ENCODE measurements at places on chromosomes 12 and 14. TPM values are rescaled to one million over a fixed set of nuclear protein-coding genes. Genes with fewer than 3 reads are reported as not detected.

DNA sequence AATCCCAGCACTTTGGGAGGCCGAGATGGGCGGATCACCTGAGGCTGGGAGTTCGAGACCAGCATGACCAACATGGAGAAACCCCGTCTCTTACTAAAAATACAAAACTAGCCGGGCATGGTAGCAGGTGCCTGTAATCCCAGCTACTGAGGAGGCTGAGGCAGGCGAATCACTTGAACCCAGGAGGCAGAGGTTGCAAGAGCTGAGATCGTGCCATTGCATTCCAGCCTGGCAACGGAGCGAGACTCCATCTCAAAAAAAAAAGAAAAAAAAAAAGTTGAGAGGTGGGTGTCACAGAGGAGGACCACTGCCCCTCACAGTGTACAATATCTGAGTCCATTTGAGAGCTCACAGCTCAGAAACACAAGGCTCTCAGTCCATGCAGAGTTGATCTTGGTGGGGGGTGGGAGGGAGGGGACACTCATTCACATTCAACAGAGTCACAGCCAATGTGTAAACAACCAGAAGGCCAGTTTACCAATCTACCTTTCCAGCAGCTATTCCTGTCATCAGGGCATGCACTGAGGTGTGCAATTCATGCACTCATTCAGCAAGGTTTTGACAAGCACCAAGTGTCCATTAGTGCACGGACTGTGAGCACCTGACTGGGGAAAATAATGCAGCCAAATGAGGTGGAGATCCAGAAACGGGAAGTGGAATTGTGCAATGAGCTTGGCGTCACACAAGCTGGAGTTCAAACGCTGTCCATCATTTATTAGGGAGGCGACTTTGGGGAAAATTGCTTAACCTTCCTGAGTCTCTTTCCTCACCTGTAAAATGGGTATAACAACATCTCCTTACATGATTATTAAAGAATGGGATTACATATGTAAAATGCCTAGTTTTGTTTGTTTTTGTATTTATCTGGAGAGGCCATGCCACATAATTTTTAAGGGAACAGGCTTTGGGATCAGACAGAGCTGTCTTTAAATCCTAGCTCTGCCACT is 4.4 kb upstream of the EIF5 start:
- peak; percentile 62 for DNase-seq

DNA sequence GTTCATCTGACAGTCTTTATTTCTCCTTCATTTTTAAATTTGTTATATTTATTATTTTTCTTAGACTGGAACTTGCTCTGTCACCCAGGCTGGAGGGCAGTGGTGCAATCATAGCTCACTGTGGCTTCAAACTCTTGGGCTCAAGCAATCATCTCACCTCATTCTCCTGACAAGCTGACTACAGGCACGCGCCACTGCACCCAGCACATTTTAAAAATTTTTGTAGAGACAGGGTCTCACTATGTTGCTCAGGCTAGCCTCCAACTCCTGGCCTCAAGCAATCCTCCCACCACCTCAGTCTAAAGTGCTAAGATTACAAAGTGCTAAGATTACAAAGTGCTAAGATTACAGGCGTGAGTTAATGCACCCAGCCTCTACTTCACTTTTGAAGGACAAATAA is 96.6 kb downstream of the RALGAPA1 start:
- DNase-seq: no peak

- DNase-seq: no peak
These were observed 18.4 kb downstream of the POU6F1 start for GRCh38 chr12:51199366-51199945.

- no peak for DNase-seq
These were observed 5.9 kb downstream of the C12orf75 start for GRCh38 chr12:105336411-105336810.

The PAPOLA gene
- 175 TPM for total RNA-seq

DNA sequence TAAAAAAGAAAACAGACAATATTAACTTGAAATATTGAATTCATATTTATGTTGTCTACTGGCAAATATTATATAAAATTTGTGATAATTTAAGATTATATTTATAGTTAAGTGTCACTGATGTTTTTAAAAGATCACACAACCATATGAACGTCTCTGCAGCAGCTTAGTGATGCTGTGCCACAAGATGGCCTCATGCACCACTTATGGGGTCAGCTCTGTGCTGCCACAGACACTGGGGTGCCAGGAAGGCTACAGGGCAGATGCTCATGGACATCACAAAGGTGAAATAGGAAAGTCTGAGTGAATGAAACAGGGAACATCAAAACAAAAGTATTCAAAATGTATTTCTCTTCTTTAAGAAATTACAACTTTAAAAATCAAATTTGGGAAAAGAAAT is 13.1 kb downstream of the ATXN3 start:
- no peak for DNase-seq

The P2RX2 gene
- not detected for total RNA-seq

The PARP11 gene
- total RNA-seq: 7.9 TPM

DNA sequence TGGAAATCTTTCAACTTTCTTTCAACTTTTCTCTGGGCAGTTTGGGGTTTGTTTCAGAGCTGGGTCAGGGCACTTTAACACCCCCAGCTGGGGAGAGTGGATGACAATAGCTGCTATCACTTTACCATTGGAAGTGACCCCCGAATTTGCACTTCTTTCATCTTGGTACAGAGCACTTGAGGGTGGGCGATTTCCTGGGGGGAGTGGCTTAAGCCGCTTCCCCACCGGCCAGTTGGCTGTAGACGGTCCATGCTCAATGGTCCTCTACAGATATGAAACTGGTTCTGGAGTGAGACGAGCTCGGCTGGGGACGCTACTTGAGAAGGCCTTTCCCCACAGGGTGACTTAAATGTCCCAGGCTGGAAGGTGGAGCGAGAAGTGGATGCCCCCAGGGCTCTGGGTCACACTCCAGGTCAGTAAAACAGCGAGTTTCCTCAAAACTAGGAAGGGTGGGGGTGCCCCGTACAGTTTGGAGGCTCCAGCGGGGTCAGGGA is at the start of gene VRTN:
TSS of gene VRTN (plus strand) at position 231 of the 494 bp plus-strand sequence. CDS start 8,313 bp downstream, outside the sequence.
- DNase-seq: no peak

DNA sequence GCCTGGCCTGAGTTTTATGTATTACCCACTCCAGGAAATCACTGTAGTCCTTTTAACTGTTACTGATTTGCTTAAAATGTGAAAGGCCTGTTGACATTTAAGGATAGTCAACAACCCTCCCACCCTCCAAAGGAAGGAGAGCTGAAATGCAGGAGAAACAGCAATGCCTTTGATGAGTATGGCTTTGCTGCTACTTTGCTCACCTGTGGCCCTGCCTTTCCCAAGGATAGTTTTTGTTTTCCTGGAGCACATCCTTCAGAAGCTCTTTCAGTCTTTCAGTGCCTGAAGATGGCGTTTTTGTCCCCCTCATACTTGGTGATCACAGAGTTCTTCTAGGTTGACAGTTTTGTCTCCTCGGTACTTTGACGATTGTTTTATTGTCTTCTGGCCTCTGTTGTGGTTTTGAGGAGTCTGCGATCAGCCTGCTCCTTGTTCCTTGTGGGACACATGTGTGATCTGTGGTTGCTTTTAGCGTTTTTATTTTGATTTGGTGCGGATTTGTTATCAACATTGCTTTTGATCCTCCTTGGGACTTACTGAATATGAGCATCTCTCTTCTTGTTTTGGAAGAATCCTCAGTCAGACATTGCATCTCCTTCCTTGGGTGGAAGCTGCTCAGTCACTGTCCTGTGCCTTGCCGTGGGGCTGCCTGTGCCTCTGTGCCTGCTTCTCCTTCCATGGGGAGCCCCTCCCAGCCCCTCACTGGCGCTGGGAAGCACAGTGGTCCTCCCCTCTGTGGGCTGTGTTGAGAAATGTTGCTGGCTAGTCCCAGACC is 17.2 kb downstream of the PACS2 start:
- DNase-seq: no peak

GRCh38 chr12:3601461-3602150 is 110.6 kb downstream of the PRMT8 start:
- no peak for DNase-seq

GRCh38 chr14:69928111-69928523 is 48.9 kb downstream of the SMOC1 start:
- no peak for DNase-seq

DNA sequence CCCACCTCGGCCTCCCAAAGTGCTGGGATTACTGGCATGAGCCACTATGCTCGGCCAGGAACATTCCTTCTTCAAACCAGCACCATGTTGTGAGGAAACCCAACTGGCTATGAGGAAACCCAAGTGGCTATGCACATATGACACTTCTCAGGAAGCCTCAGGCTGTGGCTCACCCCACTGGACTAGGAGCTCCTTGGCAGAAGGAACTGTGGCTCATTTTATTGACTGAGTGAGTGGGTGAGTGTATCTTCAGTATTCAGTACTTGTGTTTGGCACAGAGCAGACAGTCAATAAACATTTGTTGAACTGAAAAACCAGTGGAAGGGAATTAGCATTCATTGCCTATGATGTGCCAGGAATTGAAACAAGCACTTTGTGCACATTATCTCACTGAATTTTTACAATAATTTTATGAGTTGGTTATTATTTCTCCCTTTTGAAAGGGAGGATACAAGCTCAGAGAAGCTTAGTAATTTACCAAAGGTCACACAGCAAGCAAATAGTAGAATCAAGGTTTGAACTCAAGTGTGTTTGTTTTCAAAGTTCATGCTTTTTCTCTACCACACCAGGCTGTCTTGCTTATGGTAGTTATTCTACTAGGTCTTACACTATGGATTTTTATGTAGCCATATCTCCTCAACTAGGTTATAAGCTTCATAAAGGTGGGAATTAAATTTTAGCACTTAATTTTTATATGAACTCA is 121.6 kb downstream of the VEZT start:
- DNase-seq: no peak

GRCh38 chr12:102326982-102327381 is 129.3 kb upstream of the PMCH start:
- DNase-seq: no peak

GRCh38 chr12:5522432-5523335 is 90.8 kb downstream of the NTF3 start:
- no peak for DNase-seq

DNA sequence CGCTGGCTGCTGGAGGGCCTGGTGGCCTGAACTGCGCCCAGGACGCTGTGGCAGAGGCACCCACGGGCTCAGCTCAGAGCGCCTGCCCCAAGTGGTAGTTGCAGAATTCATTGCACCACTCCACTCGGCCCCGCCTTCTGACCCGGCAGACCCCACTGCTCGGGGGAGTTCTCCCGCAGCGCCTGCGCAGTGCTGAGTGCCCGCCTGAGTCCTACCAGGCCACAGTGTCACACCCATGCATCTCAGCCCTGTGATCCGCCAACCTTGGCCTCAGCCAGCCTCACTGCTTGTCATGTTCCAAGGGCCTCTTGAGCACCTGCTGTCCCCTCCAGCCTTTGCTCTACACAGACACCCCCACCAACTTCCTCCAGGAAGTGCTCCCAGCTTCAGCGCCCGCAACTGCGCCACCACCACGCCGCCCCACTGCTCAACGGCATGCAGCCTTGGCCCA is 12.2 kb downstream of the DEGS2 start:
- DNase-seq: no peak

The PTPRB gene
- 26.0 TPM for total RNA-seq

- no peak for DNase-seq
These were observed 226.5 kb upstream of the PELI2 start for GRCh38 chr14:55891692-55892091.

- no peak for DNase-seq
These were observed 61.1 kb upstream of the PLBD1 start for GRCh38 chr12:14628771-14629170.

DNA sequence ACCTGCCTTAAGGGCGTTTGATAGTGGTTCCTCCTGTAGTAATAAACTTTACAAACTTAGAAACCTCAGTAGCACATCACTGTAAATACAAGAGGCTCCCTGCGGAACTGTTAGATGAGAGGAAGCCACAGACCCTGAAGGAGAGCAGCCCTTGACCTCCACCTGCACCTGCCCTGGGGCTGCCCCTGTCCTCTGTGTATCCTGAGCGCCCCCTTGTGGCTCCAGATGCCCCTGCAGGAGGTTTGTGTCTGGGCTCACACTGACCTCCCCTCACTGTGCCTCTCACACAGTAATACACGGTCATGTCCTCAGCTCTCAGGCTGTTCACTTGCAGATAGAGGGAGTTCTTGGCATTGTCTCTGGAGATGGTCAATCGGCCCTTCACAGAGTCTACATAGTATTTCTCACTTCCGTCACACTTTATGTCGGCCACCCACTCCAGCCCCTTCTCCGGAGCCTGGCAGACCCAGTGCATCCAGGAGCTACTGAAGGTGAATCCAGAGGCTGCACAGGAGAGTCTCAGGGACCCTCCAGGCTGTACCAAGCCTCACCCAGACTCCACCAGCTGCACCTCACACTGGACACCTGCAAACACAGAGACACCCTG is 1059.8 kb downstream of the TMEM121 start:
- peak; percentile 26 for DNase-seq

The TEX52 gene
- not detected for total RNA-seq

The ATF7 gene
- 53.3 TPM for total RNA-seq

GRCh38 chr12:12563290-12563928 is 746 bp upstream of the DUSP16 start:
- no peak for DNase-seq

GRCh38 chr12:12717586-12718380 is 615 bp downstream of the CDKN1B start:
- no peak for DNase-seq

GRCh38 chr12:119692410-119692809 is 24.5 kb downstream of the PRKAB1 start:
- no peak for DNase-seq

GRCh38 chr14:53161758-53162435 is 8.8 kb upstream of the DDHD1 start:
- no peak for DNase-seq

GRCh38 chr12:6644903-6645302 is 2.3 kb downstream of the ACRBP start:
- DNase-seq: no peak

DNA sequence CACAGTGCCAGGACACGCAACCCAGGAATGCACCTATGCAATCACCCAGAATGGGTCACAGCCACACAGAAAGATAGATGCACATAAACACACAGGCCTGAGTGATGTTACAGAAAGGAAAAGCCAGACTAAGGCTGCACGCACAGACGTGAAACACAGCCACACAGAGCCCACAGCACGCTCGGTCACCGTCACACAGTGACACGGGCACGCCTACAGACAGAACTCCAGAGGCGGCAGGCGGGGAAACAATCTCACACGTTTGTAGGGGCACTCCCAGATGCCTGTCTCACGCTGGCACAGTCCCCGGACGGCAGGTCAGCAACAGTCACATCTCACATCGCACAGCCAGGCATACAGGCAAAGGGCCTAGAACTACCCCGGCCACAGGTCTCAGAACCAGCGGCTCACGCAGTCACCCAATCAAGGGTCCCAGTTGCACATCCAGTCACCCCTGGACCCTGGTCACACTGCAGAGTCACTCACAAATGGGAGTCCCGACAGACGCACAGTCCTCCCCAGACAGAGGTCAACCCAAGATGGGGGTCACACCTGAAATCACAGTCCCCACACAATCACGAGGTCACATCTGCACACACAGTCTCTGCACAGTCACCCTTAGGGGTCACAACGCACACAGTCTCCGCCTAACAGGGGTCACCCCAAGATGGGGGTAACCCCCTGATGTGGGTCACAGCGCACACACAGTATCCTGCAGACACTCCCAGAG is 790 bp downstream of the SSH1 start:
- peak; percentile 83 for DNase-seq

The CFAP251 gene
- 7.0 TPM for total RNA-seq

GRCh38 chr12:77256956-77257355 is 191.6 kb upstream of the E2F7 start:
- DNase-seq: no peak

All from mucosa of gallbladder (tissue), 1 donor.